ENCODE measurements at places on chromosomes 7 and 10.

DNA sequence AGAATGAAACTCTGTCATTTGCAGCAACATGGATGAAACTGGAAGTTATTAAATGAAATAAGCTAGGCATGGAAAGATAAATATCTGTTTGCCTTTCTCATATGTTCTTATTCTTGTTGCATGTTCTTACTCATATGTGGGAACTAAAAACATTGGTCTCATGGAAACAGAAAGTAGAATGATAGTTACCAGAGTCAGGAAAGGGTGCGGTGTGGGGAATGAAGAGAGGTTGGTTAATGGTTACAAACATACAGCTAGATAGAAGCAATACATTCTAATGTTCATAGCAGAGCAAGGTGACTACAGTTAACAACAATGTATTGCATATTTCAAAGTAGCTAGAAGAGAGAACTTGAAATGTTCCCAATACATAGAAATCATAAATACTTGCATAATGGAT, 105.1 kb downstream of the FAM107B start:
- no peak for DNase-seq

DNA sequence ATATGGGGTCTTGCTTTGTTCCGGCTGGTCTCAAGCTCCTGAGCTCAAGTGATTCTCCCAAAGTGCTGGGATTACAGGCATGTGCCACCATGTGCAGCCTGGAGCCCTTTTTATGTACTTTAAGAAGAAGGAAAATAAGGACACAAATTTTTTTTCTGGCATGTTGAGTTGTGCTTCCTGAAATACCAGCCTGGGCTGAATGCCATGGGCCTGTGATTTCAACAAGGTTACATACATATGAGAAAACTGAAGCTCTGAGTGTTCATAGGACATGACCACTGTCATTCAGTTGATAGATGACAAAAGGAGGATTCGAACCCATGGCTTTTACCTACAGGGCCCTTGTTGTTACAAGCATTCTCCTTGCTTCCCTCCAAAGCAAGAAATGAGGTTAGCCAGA, 36.1 kb downstream of the ST8SIA6 start:
- DNase-seq: no peak

DNA sequence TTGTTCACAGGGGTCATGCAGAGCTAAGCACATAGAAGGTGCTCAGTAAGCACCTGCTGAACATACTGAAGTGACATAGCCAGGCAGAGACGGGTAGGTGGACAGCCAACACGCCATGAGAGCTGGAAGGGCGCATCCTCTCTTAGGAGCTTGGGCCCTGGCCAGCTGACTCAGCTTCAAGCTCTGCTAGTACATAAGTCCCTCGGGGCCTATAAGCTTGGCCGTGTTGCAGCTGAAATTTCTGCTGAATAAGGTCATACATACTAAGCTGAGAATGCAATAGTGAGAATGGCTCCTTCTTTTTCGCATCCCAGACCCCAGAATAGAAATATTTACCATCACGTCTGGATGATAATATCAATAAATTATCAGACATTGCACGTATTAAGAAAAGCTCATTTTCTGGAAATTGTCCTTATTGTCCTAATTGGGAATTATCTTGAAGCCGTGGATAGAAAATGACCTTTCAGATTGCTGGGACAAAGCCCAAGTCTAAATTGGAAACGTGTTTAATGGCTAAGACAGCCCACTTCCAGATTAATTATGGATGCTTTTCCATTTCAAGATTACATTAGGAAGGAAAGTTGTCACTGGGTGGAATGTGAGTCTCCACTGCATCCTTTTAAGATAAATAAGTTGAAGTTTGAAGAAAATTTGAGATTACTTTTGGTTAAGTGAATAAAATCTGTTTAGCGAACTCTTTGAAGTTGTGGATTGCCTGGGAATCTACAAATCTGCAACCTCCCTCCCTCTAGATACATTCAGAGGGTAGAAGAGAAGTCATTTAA, 287.1 kb upstream of the C7orf33 start:
- DNase-seq: peak; percentile 17

DNA sequence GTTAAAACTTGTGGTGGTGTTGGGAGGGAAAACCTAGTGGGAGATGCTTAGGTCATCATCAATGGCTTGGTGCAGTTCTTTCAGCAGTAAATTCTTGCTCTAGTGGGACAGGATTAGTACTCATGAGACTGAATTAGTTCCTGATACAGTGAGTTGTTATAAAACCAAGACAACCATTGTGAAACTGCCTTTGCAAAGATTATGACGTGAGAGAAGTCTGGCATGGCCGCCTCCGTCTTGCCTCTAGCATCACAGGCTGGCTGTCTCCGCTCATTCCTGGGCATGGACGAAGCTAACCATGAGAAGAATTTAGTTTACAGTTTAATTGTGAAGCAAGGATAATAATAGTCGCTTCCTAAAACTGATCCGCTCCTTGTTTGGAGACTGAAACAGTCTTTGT, 186.4 kb downstream of the KIF20B start:
- no peak for DNase-seq

GRCh38 chr10:31187182-31187581, 131.8 kb upstream of the ZEB1 start:
- no peak for DNase-seq

- no peak for DNase-seq
These were observed 639.3 kb upstream of the STEAP1 start for GRCh38 chr7:89514970-89515369.

- DNase-seq: no peak
These were observed 40.0 kb upstream of the TM9SF3 start for GRCh38 chr10:96626795-96627194.

- no peak for DNase-seq
These were observed 77.0 kb downstream of the ARL4A start for GRCh38 chr7:12764458-12764891.

GRCh38 chr10:67549390-67549789, 146.6 kb downstream of the CTNNA3 start:
- DNase-seq: no peak

DNA sequence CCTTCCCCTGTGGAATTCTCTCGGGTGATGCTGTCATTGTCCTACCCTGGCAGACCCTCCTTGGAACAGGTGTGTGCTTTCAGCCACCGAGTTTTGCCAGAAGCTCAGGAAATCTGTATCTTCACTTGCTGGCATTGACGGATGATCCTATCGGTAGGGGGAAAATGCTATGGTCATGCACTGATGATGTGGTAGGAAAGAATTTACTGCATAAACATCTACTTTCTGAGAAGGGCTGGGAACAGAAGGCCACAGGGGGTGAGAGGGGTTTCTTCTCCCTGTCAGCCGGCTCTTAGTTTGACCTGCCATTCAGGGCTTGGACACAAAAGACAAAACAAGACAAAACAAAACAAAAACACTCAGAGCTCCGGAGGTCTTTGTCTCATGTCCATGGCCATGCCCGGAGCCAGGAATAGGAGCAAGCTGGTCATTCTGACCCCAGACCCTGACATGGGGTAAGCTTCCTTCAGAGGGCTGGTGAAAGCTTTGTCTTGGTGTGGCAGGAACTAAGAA, 43.6 kb upstream of the CARD11 start:
- no peak for DNase-seq

DNA sequence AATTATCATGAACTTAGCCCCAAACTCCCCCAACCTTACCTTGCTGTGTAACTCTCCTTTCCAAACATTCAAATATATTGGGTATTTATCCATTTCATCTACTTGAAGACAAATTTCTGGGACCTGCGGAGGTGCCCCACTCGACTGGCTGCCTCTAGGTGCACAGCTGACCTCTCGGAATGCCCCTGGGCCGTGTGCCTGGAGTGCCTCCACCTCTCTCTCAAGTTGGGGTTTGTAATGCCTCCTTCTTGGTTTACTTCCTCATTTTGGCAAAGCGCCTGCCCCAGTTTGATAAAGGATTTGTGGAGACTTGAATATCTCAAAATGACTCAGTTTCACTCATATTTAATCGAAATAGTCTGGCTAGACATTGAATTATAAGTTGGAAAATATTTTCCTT, 16.6 kb downstream of the ZNF777 start:
- DNase-seq: no peak

DNA sequence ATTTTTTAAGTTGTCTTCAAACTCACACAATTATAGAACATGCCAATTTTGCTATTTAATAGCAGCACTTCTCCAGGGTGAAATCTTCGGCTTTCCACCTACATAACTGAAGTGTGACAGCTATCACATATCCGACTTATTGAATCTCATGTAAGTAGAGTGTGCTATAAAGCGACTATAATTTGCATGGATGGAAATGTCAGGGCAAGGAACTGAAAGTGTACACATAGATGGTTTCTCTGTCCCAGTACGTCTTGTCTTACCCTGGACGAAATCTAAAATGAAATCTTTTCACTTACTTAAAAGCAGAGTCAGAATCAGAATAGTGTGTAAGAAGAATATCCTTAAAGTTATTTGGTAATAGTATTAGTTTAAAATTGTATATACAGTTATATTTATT, 132.3 kb downstream of the THSD7A start:
- DNase-seq: no peak

GRCh38 chr10:15858861-15859281, 1.4 kb downstream of the MINDY3 start:
- DNase-seq: no peak

DNA sequence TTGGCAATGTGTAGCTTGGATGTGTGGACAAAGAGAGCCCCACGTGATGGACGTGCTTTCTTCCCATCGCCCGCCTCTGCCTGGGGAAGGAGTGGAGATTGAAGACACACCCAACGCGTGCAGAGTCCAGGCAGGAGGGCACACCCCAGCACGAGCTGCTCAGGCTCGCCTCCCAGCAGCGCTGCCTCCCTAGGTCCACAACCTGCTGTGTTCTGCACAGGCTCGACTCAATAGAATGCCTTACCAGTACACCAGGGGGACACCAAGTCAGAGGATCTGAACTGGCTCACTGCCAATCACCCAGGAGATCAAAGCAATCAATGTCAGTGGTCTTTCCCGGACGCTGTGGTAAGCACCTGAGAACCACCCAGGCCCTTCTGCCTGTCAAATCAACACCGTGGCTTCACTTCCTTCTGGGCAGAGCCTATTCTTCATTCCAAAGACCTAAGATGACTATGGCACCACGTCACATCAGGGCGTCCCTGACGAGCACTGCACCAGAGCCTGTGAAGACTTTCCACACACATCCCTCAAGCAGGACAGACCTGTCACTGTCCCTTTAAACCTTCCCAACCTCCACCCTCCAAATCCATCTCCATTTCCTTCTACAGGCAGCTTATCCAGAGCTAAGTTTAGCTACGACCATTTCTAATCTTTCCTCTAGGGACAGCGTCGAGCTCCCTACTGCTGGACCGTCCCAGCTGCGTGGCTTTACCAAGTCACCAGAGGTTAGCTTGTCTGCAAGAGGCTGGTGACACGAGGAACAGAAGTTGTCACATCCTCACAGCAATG, 72.3 kb downstream of the AMZ1 start:
- DNase-seq: peak; percentile 62

DNA sequence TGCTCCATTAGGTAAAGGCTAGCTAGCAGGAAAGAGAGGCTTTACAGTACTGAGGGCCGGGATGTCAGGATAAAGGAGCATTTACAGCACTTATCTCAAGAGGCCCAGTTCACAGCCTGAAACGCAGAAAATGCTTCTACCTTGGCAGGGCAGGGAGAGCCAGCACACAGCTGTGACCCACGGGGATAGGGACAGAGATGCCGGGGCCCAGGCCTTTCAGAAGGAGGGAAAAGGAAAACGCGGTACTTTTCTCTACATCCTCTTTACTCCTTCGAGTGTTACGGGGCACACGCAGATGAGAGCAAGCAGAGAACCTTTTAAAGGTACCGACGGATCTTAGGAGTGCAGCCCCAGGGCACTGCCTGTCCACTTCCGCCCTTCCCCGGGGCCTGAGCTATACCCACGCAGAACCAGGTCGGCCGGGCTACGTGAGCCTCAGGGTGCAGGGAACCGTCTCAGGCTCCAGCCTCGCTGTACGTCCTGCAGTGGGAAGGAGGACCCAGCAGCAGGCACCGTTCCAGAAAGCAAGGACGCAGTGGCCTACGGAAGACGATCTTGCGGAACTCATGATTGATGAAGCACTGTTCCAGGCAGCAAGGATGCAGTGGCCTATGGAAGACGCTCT, 232.3 kb downstream of the ELFN1 start:
- DNase-seq: no peak

- DNase-seq: no peak
These were observed 46.2 kb downstream of the ZNF438 start for GRCh38 chr10:30985512-30985911.

- peak; percentile 66 for DNase-seq
These were observed 167.1 kb upstream of the RHEB start for GRCh38 chr7:151686826-151687225.

GRCh38 chr7:5422396-5423305, 983 bp downstream of the TNRC18 start:
- DNase-seq: no peak

DNA sequence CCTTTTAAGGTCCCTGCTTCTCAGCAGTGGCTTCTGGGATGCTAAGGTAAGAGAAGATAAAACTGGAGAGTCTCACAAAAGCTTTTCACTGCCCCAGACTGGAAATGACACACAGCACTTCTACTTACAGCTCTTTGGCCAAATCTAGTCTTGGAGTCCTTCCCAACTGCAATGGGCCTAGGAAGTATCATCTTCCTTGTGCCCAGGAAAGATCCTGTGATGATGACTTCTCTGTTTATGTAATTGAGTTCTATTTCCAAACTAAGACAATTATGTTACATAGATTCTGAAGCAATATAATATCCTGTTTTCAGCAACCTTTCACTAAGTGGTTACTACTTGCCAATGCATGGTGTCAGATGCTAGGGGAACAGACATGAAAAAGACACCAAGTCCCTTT, 234.1 kb downstream of the PTEN start:
- no peak for DNase-seq

DNA sequence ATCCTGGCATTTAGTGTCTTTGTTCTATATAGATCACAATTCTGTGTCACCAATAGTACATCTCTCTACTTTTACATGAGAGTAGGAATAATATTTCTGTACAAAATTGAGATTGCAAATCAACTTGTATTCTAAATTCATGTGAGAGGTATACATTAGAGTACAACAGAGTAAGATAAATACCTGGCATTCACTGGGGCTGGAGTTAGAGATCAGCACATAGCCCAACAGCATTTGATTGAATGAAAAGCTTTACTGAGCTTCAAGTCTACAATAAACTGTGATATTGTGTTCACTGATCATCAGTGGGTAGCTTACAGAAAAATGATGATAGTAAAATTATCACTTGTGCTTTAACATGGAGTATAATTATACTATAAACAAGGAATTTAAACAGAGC, 1114.7 kb downstream of the REEP3 start:
- DNase-seq: no peak

DNA sequence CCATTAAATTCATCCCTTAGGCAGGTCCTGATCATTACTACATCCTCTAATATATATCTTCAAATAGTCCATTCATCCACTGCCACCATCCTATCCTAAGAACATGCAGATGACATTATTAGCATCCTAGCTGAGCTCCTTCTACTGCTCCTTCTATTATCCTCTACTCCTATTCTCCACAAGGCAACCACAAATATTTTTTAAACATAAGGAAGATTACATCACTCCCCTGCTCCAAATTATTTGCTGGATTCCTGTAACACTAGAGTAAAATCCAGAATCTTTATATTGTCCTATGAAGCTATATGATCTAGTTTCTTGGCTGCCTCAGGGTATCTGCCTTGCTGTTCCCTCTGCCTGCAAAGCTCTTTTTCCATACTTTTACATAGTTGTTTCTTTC, 176.3 kb upstream of the SLC26A5 start:
- no peak for DNase-seq
